ENCODE measurements at places on chromosomes 13 and 19.

- DNase-seq = peak; percentile 32
Measured at GRCh38 chr13:24168979-24169378, 8.5 kb downstream of the SPATA13 start.

DNA sequence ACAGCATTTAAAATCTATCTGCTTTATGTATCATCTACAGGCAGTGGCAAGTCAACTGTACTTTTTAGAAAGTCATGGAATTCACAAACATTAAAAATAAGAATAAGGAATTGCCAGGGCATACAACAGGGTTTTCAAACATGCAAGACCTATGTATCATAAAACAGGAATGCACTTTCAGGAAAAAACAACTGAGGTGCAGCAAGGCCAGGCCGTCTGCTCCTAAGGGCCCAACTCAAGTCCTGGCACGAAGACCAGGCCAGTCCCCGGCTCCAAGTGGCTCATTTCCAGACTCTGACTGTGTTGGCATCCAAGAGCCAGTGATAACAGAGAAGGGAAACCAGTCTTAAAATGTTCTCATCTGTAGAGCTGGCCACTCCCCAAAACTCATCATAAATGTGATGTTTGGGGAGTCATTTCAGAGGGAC lies 7.1 kb downstream of the RFX2 start:
- DNase-seq = no peak

GRCh38 chr13:28357911-28358433 lies 137.0 kb downstream of the FLT1 start:
- no peak for DNase-seq

DNA sequence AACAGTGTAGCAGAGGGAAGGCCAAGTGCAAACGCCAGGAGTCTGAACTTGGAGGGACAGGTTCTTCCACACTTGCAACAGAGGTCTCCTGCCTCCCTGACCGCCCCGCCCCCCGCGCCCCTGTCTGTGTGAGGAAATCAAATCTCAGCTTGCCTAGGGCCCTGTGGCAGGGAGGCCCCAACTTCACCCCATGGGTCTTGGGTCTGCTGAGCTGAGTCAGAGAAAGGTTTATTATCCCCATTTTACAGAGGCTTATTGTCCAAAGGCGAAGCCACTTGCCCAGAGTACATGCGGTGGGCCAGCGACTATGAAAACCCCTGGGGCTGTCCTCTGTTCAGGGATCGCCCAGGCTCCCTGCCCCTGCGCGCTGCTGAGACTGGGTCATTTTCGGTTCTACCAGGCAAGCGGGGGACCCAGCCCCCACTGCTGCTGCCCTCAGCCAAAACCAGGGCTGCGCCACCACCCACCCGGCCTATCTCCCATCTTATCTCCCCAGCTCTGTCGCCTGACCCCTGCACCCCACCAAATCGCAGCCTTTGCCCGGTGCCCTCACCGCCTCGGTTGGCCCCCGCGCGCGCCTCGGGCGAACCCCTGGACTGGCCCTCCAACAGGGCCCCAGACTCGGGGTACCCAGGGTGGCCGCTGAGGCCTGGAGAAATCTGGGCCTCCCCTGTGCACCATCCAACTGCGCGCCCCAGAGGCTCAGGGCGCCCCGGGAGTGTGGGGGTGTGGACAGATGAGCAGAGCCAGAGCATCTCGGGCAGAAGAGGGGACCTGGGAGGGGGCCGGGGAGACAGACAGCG lies 850 bp upstream of the CERS4 start:
- DNase-seq = peak; percentile 68

- DNase-seq = no peak
Measured at GRCh38 chr19:41304706-41305483, 5.1 kb upstream of the CCDC97 start.

GRCh38 chr13:40178130-40178529 lies 488.3 kb downstream of the FOXO1 start:
- no peak for DNase-seq

DNA sequence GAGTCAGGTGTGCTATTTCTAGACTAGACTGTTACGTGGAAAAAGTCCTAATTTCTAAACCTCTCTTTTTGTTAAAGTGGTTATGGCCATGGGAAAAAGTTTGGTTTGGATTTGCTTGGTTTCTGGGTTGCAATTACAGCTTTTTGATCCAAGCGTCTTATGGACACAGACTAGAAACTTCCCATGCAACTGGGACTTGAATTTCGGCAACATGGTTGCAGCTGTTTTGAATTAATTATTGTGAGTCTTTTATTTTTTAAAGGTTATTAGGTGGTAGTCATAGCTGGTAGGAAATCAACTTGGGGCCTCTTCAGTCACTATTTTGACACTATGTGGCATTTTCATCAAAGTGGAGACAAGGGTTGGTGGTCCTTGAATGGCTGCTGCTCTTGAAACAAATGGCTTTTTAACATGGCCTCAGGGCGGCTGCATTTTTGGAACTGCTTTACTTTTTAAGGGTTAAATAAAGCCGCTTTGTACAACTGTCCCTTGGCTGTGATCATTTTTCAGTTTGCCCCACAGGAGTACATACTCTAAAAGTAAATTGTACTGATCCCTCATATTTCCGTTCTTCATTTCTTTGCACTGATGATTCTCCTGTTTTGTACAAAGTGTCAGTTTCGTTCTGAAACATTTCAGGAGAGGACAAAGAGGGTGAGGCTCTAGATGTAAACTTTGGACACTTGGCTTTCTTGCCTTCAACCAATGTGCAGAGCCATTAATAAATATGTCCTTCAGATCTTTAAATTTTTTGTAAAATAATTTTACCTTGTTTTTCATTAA lies 15.9 kb downstream of the HNRNPM start:
- DNase-seq = no peak

DNA sequence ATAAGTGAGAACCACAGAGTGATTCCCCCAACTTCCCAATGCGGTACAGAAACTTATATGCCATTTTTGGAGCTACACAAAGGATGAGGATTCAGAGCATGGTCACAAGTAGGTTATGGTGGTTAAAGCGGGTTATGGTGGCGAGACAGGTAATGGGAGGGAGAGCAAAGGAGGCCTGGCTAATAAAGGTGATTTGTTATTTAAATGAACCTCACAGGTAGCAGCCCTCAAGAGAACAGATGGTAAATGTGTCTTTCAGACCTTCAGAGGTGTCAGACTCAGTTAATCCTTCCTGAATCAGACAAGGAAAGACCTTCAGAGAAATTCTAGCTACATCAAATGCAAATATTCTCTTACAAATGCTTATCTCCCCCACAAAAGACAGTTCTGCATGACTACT lies 1971.4 kb downstream of the OLFM4 start:
- peak; percentile 84 for DNase-seq

- DNase-seq = no peak
Measured at GRCh38 chr13:103007427-103007762, 58.8 kb downstream of the SLC10A2 start.

- no peak for DNase-seq
Measured at GRCh38 chr13:90256746-90257145, 1090.7 kb upstream of the MIR17HG start.

DNA sequence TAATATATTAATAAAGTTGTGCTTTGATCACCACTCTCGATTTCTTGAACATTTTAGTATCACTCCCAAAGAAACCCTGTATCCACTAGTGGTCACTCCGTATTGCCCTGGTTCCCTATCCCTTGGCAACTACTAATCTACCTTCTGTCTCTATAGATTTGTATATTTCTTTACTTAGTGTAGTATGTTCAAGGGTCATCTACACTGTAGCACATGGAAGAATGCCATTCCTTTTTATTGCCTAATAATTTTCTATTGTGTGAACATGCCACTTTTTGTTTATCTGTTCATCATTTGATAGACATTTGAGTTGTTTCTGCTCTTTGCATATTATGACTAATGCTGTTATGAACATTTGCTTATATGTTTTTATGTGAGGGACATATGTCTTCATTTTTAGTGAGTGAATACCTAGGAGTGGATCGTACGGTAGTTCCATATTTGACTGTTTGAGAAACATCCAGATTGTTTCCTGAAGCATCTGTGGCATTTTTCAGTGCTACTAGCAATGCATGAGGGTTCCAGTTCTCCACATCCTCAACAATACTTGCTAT lies 254.0 kb downstream of the GPC6 start:
- no peak for DNase-seq

DNA sequence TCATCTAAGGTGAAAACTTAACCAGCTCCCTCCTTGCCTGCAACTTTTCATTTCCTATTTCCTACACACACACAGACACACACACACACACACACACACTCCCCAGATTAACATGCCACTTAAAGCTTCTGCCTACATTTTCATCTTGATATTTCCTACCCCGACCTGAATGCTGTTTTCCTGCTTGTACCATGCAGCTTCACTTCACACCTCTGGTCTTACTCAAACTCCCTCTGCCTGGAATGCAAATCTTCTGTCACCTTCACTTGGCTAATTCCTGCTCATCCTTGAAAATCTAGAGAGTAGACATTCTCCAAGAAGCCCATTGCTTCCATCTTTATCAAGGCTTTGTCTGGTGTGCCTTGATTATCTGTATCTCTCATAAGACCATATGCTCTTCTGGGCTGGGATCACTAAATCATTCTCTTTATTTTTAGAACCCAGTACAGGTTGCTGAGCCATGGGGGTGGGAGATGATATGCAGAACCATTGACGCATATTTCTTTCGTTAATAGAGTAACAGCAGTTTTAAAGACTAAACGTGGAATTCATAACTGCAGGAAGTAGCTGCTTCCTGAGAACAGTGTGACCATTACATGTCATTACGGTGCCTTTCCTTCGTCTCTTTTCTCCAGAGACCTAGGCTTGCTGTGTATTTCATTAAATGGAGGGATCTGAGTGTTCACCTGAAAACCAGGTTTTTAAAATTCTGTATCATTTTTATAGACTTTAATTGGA lies 37.7 kb downstream of the CNMD start:
- peak; percentile 70 for DNase-seq

- DNase-seq = peak; percentile 73
Measured at GRCh38 chr13:75636436-75637180, 478 bp downstream of the LMO7 start.

GRCh38 chr19:2902590-2903218 lies 2.0 kb downstream of the ZNF57 start:
- DNase-seq = no peak

GRCh38 chr19:37412700-37413099 lies 41.8 kb downstream of the ZNF527 start:
- DNase-seq = no peak

DNA sequence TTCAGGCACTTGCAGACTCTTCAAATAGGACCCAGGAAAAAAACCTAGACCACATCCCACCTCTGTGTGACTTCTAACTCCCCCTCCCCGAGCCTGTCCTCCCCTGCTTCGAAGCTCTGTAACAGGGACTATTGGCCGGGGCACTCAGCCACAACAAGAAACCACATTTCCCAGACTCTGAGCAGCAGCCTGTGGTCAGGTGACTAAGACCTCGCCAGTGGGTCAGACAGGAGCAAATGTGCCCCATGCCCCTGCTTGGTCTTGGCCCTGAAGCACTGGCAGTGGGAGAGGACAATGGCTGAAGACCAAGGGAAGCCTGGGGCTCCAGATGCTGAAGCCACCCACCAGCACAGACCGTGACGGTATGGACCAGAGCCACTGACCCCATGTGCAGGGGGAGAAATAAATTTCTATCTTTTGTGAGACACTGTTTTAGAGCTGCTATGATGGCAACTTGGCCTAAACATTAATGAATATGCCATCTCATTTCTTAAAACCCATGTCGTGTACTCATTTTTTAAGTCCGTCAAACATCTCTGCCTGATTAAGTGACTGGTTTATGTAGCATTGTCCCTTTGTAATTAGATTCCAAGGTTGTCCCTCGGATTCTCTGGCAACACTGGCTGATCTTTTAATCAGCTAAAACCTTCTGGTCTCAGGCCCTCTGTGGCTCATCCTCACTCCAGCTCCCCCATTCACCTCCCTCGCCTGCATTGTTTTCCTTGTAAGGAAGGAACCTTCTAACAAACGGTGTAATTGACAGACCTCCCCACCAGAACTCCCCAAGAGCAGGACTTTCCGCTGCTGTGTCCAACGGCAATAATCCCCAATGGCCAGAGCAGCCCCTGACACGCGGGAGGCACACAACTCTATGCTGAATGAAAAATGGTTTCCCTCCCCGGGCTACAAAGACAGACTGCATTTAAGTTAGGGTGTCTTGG lies 98.4 kb downstream of the STK24 start:
- peak; percentile 88 for DNase-seq

- DNase-seq = no peak
Measured at GRCh38 chr19:28636016-28636629, 576.8 kb downstream of the UQCRFS1 start.

GRCh38 chr13:77239312-77239711 lies 87.6 kb downstream of the MYCBP2 start:
- no peak for DNase-seq

DNA sequence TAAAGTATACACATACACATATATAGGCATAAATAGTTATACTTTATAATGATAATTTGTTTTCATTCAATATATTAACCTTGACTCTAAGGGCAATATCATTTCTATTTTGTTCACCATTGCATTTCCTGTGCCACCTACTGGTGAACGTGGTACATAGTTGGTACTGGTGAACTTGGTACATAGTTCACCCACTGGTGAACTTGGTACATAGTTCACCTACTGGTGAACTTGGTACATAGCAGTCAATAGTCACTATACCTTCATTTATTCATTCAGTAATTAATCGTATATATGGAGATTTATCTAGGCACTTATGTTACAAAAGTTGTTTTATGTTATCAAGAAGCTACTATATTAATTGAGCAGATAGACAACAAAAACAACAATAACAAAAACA lies 172.6 kb upstream of the ATXN8OS start:
- peak; percentile 44 for DNase-seq

DNA sequence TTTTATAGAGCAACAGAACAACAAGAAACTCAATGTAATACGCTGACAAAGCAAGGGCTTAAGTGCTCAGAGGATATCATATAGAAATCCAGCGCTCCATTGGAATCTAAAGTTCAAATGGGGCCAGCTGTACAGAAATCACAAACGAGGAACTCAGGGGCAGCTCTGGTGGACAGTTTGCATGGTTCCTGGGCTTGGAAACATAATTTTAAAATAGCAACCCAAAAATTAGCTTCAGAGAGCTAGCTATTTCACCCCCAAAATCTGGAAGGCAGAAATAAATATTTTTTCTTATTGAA lies 19.2 kb upstream of the LATS2 start:
- no peak for DNase-seq

- DNase-seq = no peak
Measured at GRCh38 chr13:110625771-110626321, 10.5 kb downstream of the NAXD start.

- DNase-seq = no peak
Measured at GRCh38 chr13:94682229-94682628, 30.1 kb downstream of the SOX21 start.

DNA sequence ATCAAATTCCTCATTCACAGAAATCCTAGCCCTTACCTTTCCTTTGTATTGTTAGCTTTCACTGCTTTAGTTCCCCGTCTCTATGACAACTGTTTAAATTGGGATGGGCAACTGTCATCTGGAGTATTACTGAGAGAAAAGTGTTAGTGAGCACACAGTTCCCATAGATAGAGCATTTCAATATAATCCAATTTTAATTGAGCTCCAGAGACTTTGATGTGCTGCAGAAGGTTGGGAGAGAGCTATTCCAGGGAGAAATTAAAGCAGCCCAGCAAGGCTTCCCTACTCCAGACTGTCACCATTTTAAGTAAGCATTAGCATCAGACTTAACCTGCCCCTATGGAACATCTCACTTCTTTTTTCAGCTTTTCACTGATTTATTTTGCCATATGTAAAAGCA lies 55.0 kb upstream of the MAB21L1 start:
- no peak for DNase-seq

GRCh38 chr19:1302533-1303239 lies 17.0 kb downstream of the EFNA2 start:
- no peak for DNase-seq

Data from mesendoderm (in vitro differentiated cells).